ENCODE measurements at places on chromosomes 7 and 10. TPM values are rescaled to one million over a fixed set of nuclear protein-coding genes. Genes with fewer than 3 reads are reported as not detected.

- DNase-seq, result no peak
Observed at GRCh38 chr7:98213888-98214810, 2.9 kb downstream of the BHLHA15 start.

The CHST12 gene
- 7.5 TPM for total RNA-seq

DNA sequence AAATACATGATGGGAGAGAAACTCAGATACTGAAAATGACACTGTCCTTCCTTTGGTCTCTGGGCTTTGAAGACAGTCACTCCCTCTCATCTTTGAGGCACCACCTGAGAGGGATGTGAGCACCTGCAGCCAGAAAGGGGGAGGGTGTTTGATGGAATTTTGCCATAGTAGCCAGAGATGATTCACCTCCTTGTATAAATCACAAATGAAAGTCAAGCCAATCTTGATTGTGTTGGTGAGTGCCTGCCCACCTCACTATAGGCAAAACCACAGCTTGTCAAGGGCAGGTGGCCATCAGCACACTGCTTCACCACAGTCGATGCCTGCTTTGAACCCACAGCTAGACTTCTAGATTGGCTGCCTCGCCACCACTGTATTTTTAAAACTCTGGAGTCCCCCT, 48.2 kb downstream of the PON1 start:
- no peak for DNase-seq

The AKR1B1 gene
- total RNA-seq, result 154 TPM

GRCh38 chr7:19465861-19466260, 243.0 kb downstream of the POLR1F start:
- no peak for DNase-seq

- DNase-seq, result peak; percentile 2
Observed at GRCh38 chr10:22986771-22987542, 59.1 kb downstream of the ARMC3 start.

DNA sequence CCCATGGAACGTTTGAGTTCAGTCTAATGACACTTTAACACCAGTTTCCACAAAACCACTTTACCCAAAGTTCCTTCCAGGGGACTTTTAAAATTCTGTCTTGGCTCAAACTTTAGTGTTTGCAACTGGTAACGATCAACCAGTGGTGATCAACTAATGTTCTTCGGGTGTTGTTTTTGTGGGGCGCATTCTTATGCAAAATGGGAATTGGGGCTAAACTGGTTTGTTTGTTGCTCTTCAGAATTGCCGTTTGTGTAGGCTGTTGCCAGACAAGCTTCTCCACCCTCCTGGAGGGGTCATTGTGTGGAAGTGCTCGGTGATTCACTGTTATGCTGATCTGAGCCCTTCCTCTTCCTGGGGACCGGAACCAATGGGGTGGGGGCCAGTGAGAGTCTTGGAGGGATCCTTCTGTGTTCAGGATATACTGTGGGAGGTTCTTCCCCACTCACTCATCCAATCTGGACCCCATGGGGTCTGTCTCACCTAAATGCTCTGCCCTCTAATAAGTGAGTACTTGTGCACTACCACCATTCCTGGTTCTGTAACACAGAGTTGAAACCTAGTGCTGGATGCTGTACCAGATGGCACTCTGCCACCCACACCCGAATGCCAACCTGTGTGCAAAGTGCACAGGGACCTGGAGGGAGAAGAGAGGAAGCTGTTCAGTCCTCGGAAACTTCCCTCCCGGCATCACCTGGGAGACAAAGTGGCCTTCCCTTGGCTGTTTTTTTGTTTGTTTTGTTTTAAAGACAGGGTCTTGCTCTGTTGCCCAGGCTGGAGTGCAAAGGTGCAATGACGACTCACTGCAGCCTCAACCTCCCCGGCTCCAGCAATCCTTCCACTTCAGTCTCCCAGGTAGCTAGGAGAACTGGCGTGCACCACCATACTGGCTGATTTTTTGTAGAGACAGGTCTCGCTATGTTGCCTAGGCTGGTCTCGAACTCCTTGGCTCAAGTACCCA, 2.1 kb downstream of the NFE2L3 start:
- DNase-seq, result peak; percentile 55

DNA sequence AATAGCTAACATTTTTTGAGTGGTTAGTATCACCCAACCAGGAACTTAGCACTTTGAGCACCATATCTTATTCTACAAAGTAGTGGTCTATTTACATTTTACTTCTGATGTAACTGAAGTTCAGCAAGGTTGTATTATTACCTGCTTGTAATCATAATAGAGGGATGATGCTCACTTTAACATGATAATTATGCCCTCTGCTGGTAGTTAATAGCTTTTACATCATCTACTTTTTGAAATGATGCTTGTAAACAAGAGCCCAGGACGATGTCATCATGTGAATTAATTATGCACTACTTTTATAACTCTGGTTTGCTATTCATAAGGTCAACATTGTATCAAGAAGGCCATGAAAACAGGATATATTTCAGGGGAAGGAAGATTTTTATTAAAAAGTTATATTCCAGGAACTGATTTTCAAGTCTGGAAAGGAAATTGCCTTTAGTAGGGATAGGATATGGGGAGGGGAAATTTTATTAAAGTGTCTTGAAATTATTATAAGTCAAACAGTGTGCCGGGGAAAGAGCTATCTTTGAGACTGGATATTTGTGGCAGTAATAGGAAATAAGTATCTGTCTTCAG, 80.3 kb upstream of the SCIN start:
- DNase-seq, result no peak

- DNase-seq, result no peak
Observed at GRCh38 chr7:158263964-158264748, 323.5 kb downstream of the PTPRN2 start.

DNA sequence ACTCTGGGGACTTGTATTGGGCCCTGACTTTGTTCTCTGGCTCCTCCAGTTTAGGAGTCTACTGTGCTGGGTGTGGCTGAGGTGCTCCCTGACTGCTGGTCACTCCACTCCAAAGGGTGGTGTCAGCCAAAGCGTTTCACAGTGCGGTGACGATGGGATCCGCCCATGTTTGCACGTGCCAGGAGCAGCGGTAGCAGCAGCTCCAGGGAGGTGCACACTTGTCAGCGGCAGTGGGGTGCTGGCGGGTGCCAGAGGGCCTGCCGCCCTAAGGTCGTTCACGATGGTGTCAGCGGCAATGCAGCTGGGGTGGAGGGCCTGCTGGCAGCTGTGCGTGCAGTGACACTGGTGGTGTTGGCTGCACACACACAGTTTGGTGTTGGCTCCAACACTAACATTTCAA, 268.5 kb upstream of the AKR1E2 start:
- no peak for DNase-seq

The HOXA9 gene
- 0.18 TPM for total RNA-seq

Measured in pulmonary artery endothelial cell (primary cell).